ENCODE measurements at places on chromosomes 2 and 18.
A peak's percentile ranks its signal among the peaks of the same experiment; 100 is the strongest.

DNA sequence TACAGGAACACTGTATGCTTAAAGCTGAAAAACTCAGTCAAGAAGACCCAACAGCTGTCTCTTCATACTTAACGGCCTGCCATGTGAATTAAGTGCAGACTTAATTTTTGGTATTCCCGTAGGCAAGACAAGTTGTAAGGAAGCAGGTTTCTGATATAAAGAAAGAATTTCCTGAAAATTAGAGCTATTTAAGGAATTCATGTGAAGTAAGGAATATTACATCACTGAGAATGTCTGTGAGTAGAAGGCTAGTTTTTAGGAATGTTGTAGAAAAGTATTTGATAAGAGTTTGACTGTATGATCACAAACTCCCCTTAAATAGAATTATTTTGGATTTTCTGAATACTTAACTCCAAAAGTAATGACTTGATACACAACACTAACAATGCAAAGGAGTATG is 51.0 kb downstream of the WDR33 start:
- no peak for DNase-seq

DNA sequence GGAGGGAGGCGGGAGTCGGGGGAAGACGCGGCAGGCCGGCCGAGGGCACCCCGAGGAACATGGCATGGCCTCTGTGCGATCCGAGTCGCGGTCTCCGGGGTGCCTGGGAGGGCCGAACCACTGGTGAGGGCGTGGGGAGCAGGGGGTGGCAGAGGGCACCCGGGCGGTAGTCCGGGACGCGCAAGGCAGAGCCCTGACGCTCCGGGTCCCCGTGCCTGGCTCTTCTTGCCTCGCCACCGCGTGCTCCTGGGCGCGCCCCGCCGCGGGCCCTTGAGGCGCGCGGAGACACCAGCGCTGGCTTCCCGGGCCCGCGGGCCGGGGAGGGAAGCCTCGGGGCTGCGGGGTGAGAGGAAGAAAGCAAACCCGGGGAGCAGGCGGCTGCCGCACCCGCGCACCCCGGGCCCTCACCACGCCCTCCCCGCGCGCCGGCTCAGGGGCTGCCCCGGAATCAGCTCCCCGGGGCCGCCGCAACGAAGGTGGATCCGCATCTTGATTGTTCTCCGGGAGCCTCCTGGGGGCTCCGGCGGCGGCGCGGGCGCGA is 4.3 kb downstream of the SOX11 start:
- DNase-seq, result no peak

- peak; percentile 85 for DNase-seq
Observed at GRCh38 chr18:3869848-3870247, 419.9 kb downstream of the TGIF1 start.

DNA sequence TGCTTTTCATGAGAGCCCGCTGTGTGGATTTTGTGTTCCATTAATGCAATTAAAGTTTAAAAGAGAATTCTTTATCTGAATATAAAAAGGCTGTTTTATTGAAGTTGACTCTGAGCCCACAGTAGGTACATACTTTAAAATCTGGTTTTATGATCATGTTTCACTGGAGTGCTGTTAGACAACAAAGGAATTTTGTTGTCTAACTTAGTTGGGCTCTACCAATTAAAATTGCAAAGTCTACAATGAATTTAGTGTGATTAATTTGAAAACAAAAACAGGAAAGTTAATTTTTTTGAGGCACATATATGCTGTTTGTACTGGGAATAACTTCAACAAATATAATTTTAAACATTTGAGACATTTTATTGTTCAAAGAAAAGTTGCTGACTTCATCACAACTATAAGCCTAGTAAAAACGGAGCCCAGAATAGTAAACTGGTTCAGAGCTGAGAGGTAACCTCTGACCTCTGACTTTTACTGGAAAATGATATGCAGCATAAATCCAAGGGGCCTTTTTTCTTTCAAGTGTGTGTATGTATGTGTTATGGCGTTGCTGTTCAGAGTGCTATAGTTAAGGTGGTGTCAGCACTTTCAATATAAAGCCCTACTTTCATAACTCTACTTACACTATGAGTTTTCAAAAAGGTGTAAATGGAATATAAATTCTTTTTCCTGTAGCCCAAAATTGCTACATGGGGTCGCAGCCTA is 30.2 kb downstream of the MEIS1 start:
- no peak for DNase-seq

DNA sequence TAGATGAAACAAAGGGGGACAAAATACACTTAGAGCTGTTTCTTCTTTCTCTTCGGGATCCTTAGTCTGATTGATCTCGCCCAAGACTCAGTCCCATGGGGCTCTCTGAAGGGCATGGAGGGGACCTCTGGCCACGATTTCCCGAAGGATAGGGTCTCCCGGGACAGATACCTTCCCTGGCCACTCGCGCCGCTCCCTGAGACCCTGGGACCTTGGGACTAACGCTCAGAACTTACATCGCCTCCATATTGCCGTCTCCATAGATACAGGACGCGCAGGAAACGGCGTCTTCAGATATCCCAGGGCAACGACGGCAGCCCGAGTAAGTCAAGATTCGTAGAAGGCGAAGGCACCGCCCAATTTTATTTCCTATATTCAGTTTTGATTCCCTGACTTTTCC is at the start of gene CFAP65:
Gene CFAP65, minus strand, starts transcription at position 265 of the 400 bp plus-strand sequence. CDS start 2,468 bp downstream, outside the sequence.
- peak; percentile 30 for DNase-seq

- DNase-seq, result no peak
Observed at GRCh38 chr2:100106460-100106859, 35.9 kb downstream of the AFF3 start.

- no peak for DNase-seq
Observed at GRCh38 chr18:8747440-8747937, 42.1 kb downstream of the MTCL1 start.

DNA sequence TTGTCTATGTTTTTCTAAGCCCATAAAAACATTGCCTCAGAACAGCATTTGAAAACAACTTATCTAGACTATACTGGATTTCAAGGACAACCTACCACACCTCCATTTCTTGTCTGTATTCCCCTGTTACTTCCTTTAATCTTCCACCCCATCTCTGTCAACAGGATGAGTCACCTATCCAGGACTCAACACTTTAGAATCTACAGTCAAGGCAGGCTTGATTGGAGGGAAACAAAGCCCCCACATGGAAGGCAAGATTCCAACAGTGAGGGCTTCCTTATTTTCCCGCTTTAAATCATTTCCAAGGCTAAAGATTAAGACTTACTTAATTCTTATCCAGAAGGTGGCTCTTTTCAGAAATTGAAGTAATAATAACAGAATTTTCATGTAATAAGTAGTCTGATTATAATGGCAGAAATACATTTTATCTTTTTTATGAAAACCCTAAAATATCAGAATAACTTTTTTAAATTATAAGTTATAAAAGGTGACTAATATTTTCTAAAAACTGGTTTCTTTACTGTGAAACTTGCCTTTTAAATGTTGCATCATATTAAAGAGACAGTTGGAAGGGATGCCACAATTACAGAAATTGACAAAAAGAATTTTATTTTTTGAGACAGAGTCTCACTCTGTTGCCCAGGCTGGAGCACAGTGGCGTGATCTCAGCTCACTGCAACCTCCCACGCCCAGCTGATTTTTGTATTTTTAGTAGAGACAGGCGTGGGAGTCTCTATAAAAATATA is 138.7 kb upstream of the CCDC150 start:
- no peak for DNase-seq

DNA sequence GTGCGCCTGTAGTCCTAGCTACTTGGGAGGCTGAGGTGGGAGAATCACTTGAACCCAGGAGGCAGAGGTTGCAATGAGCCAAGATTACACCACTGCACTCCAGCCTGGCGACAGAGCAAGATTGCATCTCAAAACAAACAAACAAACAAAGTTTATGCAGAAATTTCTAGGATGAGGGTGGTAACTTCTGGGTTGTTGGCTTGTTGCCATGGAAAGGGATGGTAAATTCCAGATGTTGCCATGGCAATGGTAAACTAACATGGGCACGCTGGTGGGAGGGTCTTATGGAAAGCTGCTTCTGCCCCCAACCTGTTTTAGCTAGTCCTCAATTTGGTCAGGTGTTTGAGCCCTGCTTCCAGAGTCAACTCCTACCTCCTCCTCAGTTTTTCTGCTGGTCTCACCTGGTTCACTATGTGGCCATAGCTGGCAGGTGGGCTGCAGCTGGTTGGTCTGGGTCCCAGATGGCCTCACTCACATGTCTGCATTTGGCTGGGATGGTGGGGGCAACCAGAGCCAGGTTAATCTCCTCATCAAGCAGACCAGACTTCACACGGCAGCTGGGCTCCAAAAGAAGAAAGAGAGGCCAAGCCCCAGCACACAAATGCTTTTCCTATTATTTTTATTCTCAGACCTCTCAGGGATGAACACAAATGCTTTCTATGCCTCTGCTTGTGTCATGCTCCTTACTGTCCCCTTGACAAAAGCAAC is 26.6 kb upstream of the TEX44 start:
- DNase-seq, result no peak

- no peak for DNase-seq
Observed at GRCh38 chr18:27143580-27144287, 41.4 kb downstream of the CHST9 start.

- no peak for DNase-seq
Observed at GRCh38 chr2:207599636-207600035, 25.6 kb downstream of the METTL21A start.

GRCh38 chr18:42112657-42113420 is 157.8 kb downstream of the PIK3C3 start:
- DNase-seq, result no peak

- peak; percentile 88 for DNase-seq
Observed at GRCh38 chr2:216555274-216555673, 56.6 kb downstream of the RPL37A start.

DNA sequence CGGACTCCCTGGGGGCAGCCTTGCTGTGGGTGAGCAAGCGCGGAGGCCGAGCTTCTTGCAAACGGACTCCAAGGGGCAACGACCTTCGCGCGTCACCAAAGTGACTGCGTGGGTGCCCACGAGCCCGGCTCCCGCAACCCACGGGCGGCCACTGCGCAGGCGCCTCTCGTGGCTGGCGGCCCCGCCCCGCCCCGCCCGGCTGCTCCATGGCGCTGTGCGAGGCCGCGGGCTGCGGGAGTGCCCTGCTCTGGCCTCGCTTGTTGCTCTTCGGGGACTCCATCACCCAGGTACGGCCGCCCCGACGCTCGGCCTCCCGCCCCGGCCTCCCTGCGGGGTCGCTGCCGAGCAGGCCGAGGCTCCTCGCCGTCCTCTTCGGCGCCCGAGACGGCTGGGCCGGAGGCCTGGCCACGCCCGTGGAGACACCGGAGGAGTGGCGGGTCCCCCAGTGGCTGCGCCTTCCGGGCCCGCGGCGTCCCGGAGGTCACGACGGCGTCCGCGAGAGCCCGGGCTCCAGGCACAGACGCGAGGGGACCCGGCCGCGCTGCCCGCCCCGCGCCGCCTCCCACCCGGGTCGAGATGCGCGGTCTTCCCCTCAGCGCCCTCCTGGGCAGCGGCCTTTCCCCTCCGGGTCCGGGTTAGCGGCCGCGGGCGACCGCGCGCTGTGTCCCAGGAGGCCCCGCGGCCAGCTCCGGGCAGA is at the start of gene IAH1:
Gene IAH1, plus strand, starts transcription at position 191 of the 697 bp plus-strand sequence. Its CDS starts 16 bp downstream, at position 207.
- DNase-seq, result peak; percentile 20

DNA sequence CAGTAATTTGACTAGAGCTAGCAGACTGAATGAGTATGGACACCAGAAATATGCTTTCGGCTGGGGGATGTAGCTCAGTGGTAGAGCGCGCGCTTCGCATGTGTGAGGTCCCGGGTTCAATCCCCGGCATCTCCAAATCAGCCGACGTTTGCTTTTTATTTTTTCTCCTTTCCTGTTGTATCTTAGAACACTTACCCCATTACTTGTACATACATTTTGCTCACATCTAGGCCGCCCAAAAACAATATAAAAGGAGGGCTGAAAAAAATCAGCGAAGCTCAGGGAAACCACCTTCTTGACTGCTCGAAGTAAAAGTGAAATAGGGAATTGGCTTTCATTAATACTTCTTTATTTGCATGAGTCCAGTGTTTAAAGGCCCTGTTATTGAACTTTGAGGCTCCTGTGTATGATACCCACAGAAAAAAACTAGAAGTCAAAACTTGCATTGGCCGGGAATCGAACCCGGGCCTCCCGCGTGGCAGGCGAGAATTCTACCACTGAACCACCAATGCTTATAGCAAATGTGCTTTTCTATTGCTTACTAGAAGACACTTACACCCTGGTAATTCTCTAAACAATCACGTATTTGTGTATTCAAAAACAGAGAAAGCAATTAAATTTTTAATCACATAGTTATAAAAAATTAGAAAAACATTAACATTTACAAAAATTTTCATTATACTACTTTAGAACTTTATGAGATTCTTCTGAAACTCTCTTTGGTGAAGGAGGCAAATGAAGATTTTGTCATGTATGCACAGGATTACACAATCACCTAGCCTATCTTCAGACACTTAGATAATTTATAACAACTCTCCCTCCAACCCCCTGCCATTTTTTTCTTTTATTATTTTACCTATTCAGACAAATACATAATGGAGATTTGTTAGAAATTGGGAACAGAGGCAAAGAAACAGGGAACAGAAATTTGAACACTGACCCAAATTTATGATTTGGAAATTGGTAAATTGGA is 35.2 kb upstream of the GPD2 start:
- peak; percentile 84 for DNase-seq

DNA sequence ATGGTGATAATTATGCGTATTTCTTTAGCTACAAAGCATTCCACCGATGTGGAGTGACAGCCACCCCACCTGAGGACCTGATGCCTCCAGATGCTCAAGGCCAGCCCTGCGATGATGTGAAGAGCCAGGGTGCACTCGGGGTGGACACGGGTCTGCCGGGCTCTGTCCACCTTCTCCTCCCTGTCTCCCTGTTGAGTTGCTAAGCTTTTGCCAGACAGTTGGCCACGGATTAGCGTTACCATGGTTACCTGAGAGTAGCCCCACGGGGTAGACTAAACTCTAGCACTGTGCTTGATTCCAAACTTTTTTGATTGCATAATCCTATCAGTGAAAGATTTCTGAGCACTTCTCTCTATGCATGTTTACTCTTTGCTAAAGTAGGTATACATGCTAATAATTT is 86.2 kb downstream of the SMIM21 start:
- DNase-seq, result no peak

- DNase-seq, result no peak
Observed at GRCh38 chr18:11944252-11944651, 36.1 kb upstream of the MPPE1 start.

GRCh38 chr2:68193144-68193543 is 35.5 kb downstream of the PNO1 start:
- no peak for DNase-seq

DNA sequence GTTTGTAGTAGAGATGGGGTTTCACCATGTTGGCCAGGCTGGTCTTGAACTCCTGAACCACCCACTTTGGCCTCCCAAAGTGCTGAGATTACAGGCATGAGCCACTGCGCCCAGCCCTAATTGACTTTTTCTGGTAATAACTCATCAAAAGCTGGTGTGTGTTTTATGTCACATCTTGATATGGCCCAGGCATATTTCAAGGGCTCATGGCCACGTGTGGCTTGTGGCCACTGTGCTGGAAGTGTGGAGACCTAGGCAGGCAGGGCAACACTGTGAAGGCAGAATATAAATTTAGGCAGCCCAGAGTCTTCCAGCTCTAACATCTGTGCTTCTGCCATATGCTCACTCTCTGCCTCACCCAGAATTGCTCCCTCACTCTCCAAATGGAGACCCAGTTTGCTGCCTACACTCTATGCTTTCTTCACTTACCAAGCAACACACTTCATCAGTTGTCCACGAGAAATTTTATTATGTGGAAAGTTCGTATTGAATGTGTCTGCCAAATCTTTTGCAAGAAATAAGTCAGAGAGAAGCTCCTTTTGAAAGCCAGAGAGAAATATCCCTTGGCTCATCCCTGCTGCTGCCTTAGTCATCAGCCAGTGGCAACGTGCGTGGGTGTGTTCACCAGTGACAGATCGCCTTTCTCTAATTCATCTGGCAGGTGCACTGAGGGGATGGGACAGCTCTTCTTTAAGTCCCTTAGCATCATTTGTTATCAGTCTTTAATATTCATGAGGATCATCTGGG is 129.4 kb upstream of the CXCR4 start:
- no peak for DNase-seq
